ENCODE measurements at places on chromosomes 16 and 17.

- DNase-seq, result peak; percentile 49
Measured at GRCh38 chr16:424623-425081, 797 bp upstream of the RAB11FIP3 start.

GRCh38 chr17:7343250-7343649 lies 6.9 kb downstream of the ACAP1 start:
- DNase-seq, result no peak

DNA sequence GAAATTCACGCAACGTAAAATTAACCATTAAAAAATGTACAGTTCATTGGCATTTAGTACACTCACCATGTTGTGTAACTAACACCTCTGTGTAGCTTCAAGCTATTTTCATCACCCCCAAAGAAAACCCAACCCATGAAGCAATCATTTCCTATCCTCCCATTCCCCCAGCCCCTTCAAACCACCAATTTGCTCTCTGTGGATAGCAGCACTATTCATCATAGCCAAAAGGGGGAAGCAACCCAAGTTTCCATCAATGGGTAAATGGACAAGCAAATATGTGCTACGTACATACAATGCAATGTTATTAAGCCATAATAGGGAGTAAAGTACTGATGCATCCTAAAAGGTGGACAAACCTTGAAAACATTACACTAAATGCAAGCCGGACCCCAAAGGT lies 10.9 kb upstream of the KRT222 start:
- no peak for DNase-seq

DNA sequence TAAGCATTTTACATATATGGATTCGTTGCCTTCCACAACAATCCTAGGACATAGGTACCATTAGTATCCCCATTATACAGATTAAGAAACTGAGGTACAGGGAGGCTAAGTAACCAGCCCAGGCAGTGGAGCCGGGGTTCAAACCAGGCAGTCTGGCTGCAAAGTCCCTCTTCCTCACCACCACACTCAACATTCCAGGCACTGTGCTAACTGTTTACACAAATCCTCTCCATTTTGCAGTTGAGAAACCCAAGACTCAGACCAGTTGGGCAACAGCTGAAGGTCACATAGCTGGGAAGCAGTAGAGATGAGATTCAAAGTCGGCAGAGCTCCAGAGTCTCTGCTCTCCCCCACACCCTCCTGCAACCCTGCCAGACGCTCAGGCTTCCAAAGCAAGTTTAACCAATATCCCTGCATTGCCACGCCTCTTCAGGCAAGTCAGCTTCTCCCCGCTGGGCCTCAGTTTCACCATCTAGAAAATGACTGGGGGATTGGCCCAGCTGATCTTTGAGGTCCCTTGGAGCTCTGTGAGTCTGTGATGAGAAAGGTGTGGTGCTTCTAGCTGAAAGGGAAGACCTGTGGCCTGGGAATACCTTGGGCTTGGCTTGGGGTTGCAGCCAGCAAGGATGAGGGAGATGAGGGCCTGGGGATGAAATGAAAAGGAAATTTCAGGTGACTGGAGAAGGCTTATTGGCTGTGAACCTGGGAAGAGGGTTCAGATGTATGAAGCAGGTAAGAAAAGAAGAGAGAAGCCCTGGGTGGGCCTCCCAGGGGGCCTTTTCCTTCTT lies 14.0 kb downstream of the CCR7 start:
- no peak for DNase-seq

GRCh38 chr16:1533443-1533951 lies at the start of gene TMEM204:
Gene TMEM204, plus strand, starts transcription at chr16:1533666. Its CDS starts 610 bp downstream, at chr16:1534276.
- no peak for DNase-seq

GRCh38 chr16:70473446-70474319 lies 19.3 kb downstream of the FCSK start:
- no peak for DNase-seq

DNA sequence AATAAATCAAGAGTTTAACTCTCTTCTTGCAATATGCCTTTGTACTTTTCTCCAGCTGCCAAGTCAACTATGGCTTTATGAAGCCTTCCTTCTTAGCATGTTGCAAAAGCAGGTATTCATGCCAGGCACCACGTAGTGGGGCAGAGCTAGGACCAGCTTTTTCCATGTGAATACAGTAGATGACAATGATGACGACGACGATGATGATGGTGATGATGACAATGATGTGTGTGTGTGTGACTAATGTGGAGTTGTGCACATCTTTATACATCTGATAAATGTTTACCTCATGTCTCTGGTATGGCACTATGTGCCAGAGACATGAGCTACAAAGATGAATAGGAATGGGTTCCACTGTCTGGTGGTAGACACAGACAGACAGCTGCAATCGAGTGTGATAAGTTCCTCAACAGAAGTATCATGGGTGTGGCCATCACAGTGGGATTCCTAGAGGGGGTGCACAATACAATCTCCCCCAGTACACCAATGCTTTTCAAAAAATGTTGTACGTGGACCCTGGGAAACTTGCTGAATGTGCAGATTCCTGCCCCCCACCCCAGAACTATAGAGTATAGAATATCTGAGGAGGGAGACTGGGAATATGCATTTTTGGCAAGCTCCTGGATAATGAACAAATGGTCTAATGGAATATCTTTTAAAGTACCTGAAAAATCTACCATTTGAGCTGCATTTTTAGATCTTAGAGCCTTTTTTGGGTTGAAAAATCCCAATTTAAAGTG lies 183.4 kb downstream of the ABCC12 start:
- no peak for DNase-seq

- peak; percentile 41 for DNase-seq
Measured at GRCh38 chr16:9090101-9090959, 1.1 kb upstream of the HAPSTR1 start.

DNA sequence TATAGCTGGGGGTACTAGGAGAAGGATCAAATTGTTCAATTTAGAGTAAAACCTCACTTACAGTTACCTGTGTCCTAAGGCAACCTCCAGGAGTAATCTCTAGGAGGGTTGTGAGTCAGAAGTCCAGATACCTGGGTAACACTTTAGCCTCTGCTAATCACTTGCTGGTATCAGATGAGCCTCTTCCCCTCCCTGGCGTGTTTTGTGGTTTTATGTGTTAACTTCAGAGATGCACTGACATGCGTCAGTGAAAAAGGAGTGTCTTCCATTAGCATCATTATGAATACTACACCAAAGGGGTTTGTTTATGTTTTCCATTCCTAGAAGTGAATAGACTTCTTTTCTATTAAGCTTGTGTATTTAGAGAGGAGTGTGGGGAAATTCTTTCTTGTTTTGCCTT lies 208.2 kb downstream of the FTO start:
- no peak for DNase-seq

DNA sequence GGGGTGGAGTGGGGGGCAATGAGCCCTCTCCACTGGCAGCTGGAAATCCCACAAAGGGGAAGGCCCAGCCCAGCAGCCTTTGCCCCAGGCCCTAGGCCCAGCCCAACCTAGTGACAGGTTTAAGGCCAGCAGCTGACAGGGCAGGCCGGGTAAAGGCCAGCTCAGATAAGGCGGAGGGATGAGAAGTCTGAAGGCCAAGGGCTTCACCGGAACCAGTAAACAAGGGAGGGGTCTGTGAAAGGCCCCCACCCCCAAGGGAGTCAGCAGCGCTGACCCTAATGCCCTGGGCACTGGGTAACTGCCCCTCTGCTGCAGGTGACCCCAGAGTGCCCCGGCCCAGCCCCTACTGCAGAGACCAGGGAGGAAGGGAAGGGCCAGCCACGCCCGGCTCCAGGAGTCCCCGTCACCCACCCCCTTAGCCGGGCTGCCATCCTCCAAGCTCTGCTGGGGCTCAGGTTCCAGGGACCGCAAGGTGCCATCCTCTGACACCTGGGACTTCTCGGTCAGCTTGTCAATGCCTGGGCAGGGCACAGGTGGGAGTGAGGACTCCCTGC lies 17.5 kb downstream of the OTOP3 start:
- no peak for DNase-seq

GRCh38 chr17:70767102-70767701 lies 597.9 kb downstream of the KCNJ2 start:
- no peak for DNase-seq

- no peak for DNase-seq
Measured at GRCh38 chr16:70157477-70158260, 15.9 kb upstream of the CLEC18C start.

DNA sequence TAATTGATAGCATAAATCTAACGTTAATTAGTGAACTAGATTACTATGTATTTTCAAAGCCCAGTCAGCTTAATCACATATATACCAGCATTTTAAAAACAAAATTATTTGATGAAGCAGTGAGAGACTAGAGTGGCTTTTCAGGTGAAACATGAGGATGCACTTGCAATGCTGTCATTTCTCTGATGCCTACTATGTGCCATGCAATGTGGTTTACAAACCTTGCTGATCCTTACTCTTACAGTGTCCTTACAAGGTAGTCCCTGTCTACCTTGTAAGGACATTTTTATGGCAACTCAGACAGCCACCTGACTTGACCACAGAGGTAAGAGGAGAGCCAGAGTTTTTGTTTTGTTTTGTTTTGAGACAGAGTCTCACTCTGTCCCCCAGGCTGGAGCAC lies 42.7 kb downstream of the CYB5B start:
- DNase-seq, result no peak

GRCh38 chr17:74520790-74521480 lies 10.3 kb downstream of the CD300LB start:
- DNase-seq, result no peak

GRCh38 chr17:76156662-76156991 lies 15.6 kb upstream of the FOXJ1 start:
- no peak for DNase-seq

- no peak for DNase-seq
Measured at GRCh38 chr17:32879134-32879533, 2.2 kb upstream of the MYO1D start.

DNA sequence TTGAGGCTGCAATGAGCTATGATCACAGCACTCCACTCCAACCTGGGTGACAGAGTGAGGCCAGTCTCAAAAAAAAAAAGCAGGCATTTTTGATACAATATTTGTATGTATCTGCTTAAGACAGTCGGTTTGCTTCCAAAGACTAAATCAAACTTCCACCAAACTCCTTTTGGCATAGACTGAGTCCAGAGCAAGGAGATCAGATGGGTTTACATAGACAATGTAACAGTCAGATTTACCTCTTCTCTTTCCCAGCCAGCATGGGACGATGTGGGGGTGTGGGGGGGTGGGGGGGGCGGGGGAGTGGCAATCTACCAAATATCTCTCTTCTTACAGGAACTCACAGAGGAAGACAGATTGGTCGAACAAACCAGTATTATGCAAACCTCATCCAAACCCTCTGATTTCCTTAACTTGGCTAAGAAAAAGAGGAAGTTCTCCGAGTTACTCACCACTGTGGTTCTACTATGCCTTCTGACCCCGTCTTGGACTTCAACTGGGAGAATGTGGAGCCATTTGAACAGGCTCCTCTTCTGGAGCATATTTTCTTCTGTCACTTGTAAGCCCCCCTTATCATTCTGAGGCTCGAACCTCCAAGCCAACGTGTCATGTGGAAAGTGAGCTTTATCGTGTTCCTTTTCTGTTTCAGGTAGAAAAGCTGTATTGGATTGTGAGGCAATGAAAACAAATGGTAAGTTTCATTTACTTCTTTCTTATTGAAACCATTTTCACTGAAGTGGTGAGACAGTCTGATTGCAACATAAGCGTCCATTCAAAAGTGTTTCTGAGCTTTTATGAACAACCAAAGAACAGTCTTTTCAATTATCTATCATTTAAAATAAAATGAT lies at the start of gene MILR1:
MILR1 (plus strand) TSS at position 451 of the 848 bp plus-strand sequence; CDS start at position 505, 54 bp downstream.
- no peak for DNase-seq

- peak; percentile 6 for DNase-seq
Measured at GRCh38 chr16:27383556-27384243, 18.3 kb upstream of the IL21R start.

DNA sequence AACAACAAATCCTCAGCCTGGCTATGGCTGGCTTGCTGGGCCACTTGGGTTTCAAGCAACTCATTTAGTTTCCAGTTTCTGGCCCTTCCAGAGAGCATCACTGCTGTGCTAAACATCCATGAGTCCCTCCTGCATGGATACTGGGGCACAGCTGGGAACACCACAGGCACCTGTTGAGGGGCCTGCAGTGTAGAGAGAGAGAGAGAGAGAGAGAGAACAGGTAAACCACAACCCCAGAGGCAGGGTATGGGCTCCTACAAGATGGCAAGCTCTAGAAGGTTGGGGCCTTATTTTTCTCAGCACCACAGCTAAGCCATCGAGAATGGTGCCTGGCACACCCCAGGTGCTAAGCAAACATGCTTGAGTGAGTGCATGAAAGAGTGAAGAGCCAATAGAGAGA lies 120.3 kb downstream of the RBFOX3 start:
- no peak for DNase-seq

DNA sequence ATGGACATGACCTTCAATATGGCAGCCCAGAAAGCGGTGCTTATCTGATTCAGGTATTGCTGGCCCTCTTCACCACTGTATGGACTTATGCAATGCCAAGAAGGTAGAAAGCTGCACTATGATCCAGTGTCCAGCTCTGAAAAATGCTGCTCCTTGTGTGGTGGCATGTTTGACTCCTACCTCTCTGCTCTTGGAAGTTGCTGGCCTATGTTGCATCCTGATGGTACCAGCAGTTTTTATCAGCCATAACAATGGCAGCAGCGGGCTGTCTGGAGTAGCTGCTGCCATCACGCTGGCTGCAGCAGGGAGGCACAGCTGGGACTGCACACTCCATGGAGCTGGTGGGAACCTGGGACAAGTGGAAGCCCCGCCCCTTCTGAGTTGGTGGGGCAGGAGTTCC lies 53.1 kb upstream of the MED9 start:
- DNase-seq, result no peak

DNA sequence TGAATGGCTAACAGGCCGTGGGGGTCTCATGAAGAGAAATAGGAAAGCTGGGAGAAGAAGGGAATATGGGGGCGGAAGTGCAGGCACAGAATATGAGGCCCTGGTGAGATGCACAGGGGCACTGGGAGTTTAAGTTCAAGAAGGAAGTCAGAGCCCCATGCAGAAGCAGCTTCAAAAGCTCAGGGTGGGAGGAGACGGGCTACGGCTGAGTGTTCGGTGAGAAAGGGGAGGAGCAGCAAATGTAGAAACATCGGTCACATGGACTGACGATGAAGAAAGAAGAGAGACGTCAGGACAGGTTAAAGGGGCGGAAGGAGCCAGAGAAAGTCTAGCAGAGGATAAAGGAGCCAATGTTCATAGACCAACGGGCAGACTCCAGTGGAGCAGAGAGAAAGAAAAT lies 204.5 kb upstream of the ZFHX3 start:
- no peak for DNase-seq

- no peak for DNase-seq
Measured at GRCh38 chr17:77322514-77323412, 182.0 kb downstream of the SEC14L1 start.

- peak; percentile 15 for DNase-seq
Measured at GRCh38 chr16:70428178-70428998, 10.5 kb downstream of the ST3GAL2 start.

- no peak for DNase-seq
Measured at GRCh38 chr17:78709119-78709681, 72.9 kb downstream of the CYTH1 start.
